NCI-H510A treated with DMSO at 0.1 percent for 48 hours (cell line): ENCODE measurements at places on chromosomes 11 and 22.

DNA sequence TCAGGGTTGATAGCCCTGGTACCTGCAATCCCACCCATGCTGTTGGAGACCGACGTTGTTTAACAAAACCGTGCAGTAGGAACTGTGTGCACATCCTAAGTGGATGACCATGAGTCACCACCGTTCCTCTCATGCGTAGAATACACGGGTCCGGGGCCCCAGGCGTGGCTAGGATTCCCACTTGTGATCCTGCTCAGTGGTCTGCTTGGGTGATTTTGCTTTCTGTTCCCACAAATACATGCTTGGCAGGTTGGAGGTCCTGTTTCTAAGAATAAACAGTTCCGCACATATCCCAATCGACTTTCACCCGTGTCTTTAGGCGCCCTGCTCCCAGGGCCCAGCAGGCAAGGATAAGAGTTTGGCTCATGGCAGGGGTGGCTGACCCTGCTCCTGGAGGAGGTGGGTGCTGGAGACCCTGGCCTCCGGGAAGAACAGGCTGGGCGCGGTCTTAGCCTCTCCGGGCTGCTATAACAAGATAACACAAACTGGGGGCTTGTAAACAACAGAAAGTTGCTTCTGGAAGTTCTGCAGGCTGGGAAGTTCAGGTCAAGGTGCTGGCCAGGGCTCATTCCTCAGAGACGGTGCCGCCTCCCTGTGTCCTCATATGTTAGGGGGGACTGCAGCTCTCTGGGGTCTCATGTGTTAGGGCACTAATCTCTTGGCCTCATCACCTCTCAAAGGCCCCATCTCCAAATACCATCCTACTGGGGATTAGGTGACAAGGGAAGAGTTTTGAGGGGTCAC is 1028.3 kb downstream of the BRD1 start:
- no peak for DNase-seq

DNA sequence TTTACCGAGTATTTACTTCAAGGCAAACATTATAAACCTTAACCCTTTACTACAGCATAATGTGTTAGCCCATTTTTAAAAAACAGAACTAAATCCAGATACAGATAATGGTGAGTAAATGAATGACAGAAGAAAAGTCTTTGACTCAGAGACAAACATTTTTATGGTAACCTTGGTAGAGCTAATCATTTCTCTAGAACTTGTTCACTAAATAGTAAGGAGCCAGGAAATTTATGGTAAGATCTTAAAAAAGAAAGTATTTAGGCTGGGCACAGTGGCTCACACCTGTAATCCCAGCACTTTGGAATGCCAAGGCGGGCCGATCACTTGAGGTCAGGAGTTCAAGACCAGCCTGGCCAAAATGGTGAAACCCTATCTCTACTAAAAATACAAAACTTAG is 11.5 kb upstream of the FUT4 start:
- DNase-seq = no peak

DNA sequence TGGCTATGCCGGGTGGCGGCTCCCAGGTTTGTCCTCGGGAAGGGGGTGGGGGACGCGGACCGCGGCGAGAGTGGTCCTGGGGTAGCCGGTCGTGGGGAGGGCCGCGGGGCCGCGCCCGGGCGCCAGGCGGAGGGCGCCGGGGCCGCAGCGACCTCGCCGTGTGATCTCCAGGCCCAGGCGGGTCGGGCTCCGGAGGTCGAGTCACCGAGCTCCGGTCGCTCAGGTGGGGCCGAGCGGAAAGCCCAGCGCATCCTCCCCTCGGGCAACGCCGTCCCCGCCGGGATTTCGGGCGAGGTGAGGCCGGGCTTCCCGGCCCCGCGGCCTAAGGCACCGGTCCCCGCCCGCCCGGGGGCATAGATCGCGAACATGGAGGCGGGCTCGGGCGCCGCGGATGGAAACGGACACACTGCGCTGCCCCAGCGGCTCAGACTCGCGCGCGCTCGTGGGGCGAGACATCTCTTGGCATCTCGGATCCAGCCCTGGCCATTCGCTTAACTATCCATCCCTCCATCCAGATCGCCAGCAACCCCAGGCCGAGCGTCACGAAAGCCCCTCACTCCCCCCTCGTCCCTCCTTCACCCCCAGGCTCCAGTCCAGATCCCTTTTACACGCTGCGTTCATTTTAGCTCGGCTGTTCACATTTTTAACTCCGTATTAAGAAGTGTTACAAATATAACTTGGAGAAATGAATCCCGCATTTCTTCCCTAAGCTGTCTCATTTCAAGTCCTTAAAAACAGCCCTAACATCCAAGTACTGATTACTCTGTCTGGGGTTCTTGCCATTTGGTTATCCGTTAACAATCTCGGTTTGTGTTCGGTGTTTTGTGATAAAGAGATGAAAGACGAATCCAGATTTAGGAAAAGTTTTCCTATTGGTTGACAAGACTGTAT is 460 bp downstream of the ZC3H12C start:
- peak; percentile 26 for DNase-seq

- no peak for DNase-seq
Observed at GRCh38 chr22:42544686-42545085, 9.1 kb upstream of the SERHL2 start.

GRCh38 chr11:34044664-34045485 is 6.7 kb upstream of the CAPRIN1 start:
- DNase-seq = no peak

DNA sequence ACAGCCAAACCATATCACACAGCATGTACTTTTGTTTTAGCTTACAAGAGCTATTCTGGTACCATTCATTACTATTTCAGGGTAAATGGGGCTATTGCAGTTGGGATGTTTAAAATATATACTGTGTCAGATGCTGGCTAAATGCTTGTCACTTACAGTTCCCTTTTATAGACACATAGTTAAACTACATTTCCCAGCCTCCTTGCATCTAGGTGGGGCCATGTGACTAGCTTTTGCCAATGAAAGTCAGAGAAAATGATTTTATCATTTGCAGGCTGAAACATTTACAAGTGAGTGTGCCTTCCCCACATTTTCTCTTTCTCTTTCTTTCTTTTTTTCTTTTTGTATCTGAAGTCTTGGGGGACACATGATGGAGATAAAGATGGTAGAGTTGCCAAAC is 7.8 kb upstream of the IFTAP start:
- DNase-seq = no peak

DNA sequence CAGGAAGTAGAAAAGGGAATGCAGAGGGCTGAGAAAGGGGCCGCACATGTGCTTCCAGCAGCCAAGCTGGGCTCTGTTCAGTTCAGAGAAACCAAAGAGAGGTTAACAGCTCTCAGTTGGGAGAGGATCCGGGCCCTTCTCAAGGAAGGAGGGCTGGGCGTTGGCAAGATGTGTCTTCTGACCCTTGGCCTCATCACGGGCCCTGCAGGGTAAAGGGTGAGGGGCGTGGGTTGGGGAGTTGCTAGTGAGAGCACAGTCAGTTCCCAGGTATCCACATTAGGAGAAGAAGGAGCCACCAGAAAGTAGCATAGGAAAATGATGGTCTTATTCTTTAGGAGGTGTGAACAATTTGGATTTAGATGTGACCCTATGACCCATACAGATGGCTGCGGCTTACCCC is 73.0 kb downstream of the OSBP2 start:
- no peak for DNase-seq

GRCh38 chr11:3106736-3107524 is 49.7 kb upstream of the CARS1 start:
- no peak for DNase-seq

DNA sequence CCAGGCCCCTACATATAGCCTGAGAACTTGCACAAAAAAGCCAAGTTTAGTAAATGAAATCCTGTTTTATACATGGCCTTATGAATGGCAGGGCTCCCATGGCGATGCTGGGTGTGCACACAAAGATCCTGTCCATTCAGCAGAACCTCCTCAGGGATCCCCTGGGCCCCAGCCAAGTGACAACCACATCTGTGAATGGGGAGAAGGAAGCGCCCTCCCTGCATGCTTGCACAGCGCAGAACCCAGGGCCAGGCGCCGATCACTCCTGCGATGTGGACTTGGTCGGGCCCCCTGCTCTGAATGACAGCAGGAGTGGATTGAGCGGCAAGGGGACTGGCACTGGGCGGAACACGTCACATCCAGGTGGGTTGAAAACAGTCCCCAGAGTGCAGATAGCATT is 4.5 kb upstream of the CDC42EP2 start:
- no peak for DNase-seq

- no peak for DNase-seq
Observed at GRCh38 chr11:75350743-75351540, 519 bp downstream of the ARRB1 start.

DNA sequence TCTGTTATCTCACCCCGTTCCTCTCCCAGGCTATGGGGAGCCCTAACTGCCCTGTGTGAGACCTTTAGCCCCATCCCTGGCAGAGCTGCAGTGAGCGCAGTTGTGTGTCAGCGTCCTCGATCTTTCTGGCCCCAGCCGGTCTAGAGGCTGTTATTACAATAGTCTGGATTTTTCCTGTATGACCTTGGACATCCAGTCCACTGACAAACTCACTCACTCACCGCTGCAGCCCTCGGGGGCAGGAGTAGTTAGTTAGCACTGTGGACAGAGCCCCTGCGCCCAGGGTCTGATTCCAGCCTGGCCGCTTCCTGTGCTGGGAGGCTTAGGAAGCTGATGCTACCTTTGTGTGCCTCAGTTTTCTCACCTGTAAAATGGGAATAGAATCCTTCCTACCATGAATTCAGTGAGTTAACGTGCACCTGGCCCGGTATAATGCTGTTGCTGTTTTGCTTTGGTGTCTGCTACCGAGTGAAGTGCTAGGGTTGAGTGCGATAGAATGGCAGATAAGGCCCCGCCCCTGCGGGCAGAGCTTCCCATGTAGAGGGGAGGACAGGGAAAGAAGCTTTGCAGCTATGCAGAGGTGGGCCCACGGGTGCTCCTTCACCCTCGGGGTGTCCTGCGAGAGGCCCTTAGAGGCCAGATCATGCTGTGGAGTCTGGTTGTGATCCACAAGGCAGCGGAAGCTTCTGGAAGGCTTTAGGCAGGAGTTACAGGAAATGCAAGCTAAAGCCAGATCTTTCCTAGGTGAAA is 3.0 kb downstream of the LRP5 start:
- peak; percentile 69 for DNase-seq

DNA sequence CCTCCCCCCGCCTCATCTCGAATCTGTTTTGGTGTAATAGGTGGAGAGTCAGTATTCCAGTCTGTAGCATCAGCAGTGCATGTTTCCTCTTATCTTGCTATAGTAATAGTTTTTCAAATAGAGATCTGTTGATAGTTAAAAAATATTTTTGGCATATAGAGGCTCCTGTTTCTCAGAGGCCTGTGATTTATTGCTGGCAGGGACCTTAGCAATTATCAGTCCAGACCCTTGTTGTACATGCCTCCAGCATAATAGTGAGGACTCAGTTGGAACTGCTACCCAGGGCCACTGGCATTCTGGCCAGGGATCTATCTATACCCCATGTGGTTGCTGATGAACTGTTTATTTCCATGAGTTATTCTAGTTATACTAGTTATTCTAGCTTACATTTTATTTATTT is 52.6 kb downstream of the SPECC1L start:
- no peak for DNase-seq

DNA sequence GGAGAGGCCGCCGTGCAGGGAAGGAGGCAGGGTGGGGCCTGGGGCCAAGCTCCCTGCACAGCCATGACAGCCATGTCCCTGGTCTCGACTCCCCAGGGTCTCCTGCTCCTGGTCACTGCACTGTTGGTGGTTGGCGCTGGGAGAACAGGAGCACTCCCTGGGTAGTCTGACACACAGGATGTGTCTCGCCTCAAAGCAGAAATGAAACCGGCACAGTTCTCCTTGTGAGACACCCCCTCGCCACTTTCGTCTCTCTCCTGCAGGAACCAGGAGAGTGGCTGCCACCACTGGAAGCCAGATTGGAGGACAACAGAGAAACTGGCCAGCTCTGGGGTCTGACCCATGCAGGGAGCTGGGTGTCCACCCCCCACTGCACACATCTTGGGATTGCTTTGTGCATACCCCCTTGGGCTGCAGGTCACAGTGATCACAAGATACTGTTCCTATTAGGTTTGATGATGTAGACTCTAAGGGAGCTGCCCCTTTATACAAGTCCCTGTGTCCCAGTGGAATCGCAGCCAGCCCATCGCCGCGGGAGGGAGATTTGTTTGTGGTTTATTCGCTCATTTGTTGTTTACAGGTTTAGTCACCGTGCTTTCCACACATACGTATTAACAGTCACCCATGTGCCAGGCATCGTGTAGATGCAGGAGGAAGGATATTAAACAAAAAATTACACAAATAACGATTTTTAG is 27.0 kb upstream of the YWHAH start:
- no peak for DNase-seq

DNA sequence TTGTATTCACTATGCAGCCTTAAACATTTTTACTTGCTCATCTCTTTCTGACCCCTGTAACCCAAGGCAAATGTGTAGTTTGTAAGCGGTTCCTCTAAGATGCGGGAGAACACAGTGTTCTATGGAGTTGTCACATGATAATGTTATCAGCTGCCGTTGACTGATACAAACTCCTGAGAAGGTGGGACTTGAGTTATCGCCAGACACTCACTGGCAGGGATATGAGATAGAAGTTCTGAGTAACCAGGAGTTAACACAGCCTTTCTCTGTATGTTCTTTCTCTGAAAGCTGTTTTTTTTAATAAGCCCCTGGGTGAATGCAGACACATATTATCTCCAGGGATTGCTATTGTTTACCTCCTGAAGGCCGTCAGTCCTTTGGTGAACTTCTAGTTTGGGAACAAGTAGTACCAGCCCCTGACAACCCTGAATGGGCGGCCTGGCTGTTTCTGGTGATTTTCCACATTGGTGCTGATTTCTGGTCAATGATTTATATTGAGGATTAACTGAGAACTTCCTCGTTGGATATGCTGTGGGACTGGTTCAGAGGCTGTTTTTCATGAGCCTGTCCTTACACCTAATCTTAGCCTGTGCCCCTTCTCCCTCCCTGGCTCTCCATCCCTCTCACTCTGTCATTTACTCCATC is 155.3 kb upstream of the RASSF10 start:
- no peak for DNase-seq

DNA sequence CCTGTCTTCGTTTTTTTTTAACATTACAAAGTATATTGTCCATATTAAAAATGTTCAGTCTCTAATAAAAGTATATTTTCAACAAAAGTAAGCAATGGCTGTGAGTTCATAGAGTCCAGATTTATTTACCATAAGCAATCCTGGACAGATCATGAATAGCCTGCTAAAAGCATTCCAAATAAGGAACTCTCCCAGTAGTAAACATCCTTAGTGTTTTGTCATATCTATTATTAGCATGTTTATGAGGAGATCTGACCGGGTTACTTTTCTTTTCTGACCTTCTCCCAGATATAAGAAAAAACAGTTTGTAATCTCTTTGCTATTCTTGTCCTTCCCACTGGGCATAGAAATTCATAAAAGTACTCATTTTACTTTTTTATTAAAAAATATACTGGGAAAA is 403.9 kb upstream of the ANO3 start:
- no peak for DNase-seq

DNA sequence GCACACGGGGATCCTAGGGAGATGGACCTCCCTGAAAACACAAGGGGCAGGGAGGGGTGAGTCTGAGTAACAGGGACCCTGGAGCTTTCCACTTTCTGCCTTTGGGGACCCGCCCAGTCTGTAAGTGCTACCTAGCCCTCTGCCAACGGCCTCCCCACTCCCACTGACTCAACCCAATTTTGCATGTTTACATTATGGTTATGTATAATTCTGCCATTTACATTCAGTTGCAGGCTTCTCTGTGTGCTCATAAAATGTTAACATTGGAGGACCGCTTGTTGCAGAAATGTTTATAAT is 105.8 kb downstream of the DSCAML1 start:
- no peak for DNase-seq
